ENCODE measurements at places on chromosomes 3 and 15. TPM values are rescaled to one million over a fixed set of nuclear protein-coding genes. Genes with fewer than 3 reads are reported as not detected.

Gene C2CD4A
- total RNA-seq, result not detected

Gene ABHD6
- total RNA-seq, result 4.9 TPM

Gene CD200
- 25.7 TPM for total RNA-seq

Gene PTX3
- 35.6 TPM for total RNA-seq
